ENCODE measurements at places on chromosomes 7 and 10.

DNA sequence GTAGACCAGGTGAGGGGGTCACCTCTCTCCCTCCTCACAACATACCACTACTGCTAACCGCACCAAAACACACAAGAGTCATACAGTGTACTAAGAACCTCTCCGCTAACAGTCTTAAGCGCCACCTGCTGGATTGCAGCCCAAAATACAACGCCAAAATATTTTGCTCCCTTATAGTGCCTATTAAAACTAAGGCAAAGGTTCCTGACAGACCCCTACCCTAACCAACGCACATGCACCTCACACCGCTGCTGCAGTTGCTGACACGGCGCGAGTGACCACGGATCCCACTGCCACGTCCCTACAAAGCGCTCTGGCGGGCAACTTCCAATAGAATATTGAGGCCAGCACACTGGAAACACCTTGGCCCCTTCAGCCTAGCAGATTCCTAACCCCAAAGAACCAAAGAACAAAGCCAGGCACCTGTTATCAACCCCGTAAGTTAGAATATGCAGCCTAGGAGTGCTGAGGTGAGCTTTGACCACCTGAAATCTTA is 563.6 kb upstream of the SEMA3D start:
- no peak for DNase-seq

GRCh38 chr7:19333706-19334105 is 188.5 kb upstream of the FERD3L start:
- DNase-seq, result peak; percentile 78

DNA sequence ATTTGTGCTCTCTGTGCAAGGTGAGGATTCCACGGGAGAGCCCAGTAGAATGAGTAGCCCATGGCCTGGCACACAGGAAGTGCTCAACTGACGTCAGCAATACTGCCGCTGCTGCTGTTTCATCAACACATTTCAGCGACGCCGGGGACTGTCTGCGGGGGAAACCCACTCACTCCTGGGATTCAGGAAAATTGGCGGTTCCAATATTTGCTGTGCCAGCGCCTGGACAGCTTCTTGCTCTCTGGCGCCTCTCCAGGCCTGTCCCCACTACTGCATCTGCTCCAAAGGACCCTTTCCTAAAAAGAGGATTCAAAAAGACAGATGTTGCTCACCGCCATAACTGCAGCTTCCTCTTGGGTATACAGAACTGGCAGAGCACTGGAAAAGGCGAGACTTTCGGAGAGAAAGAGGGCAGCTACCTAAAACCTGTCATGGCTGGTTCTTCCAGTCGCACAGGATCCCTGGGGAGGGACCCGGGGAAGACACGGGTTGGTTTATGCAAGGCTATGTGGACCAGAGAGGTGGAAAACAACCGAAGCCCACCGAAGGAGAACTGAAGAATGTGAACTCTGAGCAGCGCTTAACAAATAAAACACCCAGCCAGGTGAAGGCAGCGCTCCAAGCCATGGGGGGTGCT is 39.7 kb upstream of the ENO4 start:
- no peak for DNase-seq

GRCh38 chr7:64832136-64832535 is 37.9 kb downstream of the ZNF138 start:
- DNase-seq, result no peak

DNA sequence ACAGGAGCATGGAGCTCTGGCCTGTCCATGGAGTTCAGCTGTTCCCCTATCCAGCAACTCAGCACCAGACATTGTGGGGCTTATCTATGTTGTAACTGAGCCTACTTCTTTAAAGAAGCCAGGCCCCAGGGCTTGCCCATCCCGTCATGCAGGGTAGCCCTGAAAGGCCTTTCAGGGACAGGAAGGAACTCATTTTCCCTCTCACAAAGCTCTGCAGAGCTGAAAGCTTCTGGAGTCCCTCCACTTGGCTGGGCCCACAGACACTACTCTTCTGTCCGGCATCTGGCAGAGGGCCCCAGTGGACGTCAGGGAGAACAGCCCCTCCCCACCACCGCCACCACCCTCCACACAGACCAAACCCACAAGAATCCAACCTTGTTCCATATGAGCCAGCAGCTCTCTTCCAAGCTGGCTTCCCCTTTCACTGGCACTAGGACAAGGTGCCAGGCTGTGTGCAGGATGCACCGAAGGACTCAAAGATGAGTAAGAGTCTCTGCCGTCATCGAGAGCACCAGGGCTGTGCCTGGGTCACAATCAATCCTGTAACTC is 33.1 kb downstream of the DENND2A start:
- peak; percentile 89 for DNase-seq

DNA sequence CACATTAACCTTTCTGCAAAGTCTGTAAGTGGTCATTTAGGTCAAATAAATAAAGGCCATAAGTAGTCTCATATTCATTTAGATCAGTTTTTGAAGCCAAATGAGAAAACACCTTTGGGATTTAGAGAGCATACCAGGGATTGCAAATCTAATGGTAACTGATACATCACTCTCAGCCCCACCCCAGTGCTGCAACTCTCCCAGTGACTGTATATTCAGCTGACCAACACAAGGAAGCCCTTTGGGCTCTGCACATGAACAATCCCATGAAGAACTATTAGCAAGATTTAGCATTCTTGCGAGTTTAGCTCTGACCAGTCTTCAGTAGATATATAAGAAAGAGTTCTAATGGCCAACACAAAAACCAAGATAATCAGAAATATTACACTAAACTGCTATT is 252.3 kb downstream of the CSTF2T start:
- no peak for DNase-seq

DNA sequence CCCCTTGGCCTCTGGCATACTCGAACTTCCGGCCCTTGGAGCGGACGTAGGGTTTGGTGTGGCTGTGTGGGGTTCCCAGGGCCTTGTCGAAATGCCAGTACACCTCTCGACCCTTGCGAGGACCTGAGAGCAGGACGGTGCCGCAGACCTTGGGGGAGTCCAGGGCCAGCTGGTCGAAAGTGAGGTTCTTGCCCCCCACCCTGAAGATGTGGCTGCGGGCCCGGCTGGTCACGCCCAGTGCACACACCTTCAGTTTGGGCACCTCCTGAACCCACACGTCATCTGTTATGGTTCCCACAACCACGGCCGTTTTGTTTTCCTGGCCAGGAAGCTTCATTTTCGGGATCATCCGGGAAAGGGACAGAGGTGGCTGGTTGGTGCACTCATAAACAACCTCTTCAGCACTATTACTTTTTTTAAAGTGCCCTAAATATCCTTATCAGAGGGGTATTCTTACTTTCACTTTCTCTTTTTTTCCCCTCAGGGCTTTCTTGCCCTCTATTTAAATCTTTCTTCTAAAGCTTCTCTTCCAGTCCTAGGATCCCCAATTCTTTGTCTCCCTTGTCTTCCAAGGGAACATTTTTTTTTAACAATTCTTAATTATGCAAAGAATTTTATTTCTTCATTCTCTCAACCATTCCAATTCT is 44.9 kb upstream of the FAM3C start:
- DNase-seq, result no peak

- no peak for DNase-seq
Measured at GRCh38 chr7:42639930-42640329, 271.9 kb downstream of the C7orf25 start.

DNA sequence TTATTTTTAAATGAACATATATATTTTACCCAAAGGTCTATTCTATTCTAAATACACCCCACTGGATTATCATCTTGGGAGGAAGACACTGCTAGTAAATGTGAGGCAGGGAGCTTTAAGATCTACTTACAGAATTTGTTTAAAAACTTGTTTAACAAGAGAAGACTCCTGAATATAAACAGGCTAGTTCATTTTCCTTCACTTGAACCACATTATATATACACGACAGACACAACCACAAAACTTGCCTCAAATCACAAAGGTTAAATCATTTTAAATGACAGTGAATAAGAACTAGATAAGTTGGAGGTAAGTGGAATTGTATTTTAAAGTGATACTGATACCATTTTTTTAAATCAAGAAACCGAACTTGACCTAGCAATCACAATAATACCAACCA is 109.2 kb downstream of the ATE1 start:
- no peak for DNase-seq
